Ovary (tissue), 10 donors: ENCODE measurements at places on chromosomes 3 and 15. TPM values are rescaled to one million over a fixed set of nuclear protein-coding genes. Genes with fewer than 3 reads are reported as not detected.

TICRR gene
- total RNA-seq: 0.25 TPM

- no peak overlapping the region for H3K4me3 ChIP-seq
- no peak for DNase-seq
- peaks cover 9% of the 10 kb centered on the region for H3K4me1 ChIP-seq
- no peaks in the 10 kb centered on the region for H3K36me3 ChIP-seq
These were observed 102.9 kb downstream of the SRGAP3 start for GRCh38 chr3:9146367-9147071.

LTK gene
- not detected for total RNA-seq

NEK10 gene
- total RNA-seq: 1.6 TPM

DNA sequence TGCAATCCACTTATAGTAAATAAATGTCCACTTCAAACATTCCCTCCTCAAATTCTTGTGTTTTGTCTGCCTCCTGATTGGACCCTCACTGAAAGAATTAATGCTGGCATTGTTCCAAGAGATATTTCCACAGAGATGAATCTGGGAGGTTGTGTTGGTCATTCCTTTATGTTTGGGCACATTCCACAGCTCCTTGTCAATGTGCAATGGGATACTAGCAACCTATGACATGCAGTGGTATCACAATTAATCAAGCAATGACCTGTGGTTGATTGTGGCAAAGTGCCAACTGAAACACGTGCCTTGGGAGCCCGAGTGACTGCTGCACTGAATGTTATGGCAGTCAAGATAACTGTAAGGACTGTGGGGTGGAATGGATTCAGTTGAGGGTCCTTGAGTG is 55.0 kb upstream of the SNRPN start:
- no peaks in the 10 kb centered on the region for H3K36me3 ChIP-seq
- no peaks in the 10 kb centered on the region for H3K27me3 ChIP-seq
- H3K4me1 ChIP-seq: peaks cover 1% of the 10 kb centered on the region
- H3K27ac ChIP-seq: no peak overlapping the region

GRCh38 chr3:2465842-2466241 is 367.2 kb downstream of the CNTN4 start:
- no peak for DNase-seq
- H3K4me1 ChIP-seq: no peaks in the 10 kb centered on the region
- no peaks in the 10 kb centered on the region for H3K36me3 ChIP-seq
- no peaks in the 10 kb centered on the region for H3K27me3 ChIP-seq
- no peak overlapping the region for H3K27ac ChIP-seq

- no peaks in the 10 kb centered on the region for H3K4me1 ChIP-seq
- H3K27me3 ChIP-seq: no peaks in the 10 kb centered on the region
- no peak within 1 kb of the TSS for H3K27ac ChIP-seq
- H3K36me3 ChIP-seq: no peaks in the 10 kb centered on the region
These were observed at the start of gene MGLL for GRCh38 chr3:127822041-127822681. MGLL (minus strand) TSS chr3:127822515; CDS start chr3:127822318, 197 bp downstream.

- no peaks in the 10 kb centered on the region for H3K36me3 ChIP-seq
- no peaks in the 10 kb centered on the region for H3K4me1 ChIP-seq
- no peaks in the 10 kb centered on the region for H3K27me3 ChIP-seq
- H3K27ac ChIP-seq: no peak overlapping the region
- no peak for DNase-seq
These were observed 62.8 kb upstream of the PPARG start for GRCh38 chr3:12226031-12226430.

- no peaks in the 10 kb centered on the region for H3K4me1 ChIP-seq
- DNase-seq: no peak
- H3K27ac ChIP-seq: no peak overlapping the region
- no peaks in the 10 kb centered on the region for H3K36me3 ChIP-seq
- no peaks in the 10 kb centered on the region for H3K27me3 ChIP-seq
These were observed 521.8 kb upstream of the CNTN3 start for GRCh38 chr3:75136100-75136897.

- no peaks in the 10 kb centered on the region for H3K27me3 ChIP-seq
- no peak for DNase-seq
- H3K4me1 ChIP-seq: no peaks in the 10 kb centered on the region
- H3K36me3 ChIP-seq: no peaks in the 10 kb centered on the region
These were observed 2.3 kb upstream of the DNAJB8 start for GRCh38 chr3:128468791-128469527.

- H3K4me1 ChIP-seq: no peaks in the 10 kb centered on the region
- no peak for DNase-seq
- H3K27ac ChIP-seq: no peak overlapping the region
- no peaks in the 10 kb centered on the region for H3K27me3 ChIP-seq
- H3K4me3 ChIP-seq: no peak overlapping the region
These were observed 8.5 kb upstream of the PHLDB2 start for GRCh38 chr3:111850537-111850936.

DNA sequence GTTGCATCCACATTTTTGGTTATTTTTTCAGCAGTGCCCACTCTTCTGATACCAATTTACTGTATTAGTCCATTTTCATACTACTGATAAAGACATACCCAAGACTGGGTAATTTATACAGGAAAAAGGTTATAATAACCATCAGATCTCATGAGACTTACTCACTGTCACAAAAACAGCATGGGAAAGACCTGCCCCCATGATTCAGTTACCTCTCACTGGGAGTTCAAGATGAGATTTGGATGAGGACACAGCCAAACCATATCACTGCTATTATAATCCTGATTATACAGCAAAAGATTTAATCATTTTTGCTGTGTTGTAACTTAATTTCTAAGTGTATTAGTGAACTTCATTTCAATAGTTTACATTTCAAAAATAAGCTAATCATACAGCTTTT is 6.6 kb downstream of the ZBED2 start:
- no peaks in the 10 kb centered on the region for H3K27me3 ChIP-seq
- H3K4me3 ChIP-seq: no peak overlapping the region

GRCh38 chr15:76968306-76968705 is 26.6 kb upstream of the PSTPIP1 start:
- peaks cover 12% of the 10 kb centered on the region for H3K4me1 ChIP-seq
- H3K4me3 ChIP-seq: no peak overlapping the region

GRCh38 chr15:70823196-70823595 is 30.8 kb downstream of the LARP6 start:
- no peak for DNase-seq
- H3K36me3 ChIP-seq: no peaks in the 10 kb centered on the region
- H3K4me1 ChIP-seq: no peaks in the 10 kb centered on the region

DPPA2 gene
- total RNA-seq: not detected

SOX14 gene
- not detected for total RNA-seq

GRCh38 chr3:66671291-66671690 is 170.5 kb upstream of the LRIG1 start:
- H3K27me3 ChIP-seq: no peaks in the 10 kb centered on the region
- no peaks in the 10 kb centered on the region for H3K36me3 ChIP-seq
- no peak overlapping the region for H3K27ac ChIP-seq
- H3K4me1 ChIP-seq: no peaks in the 10 kb centered on the region

DNA sequence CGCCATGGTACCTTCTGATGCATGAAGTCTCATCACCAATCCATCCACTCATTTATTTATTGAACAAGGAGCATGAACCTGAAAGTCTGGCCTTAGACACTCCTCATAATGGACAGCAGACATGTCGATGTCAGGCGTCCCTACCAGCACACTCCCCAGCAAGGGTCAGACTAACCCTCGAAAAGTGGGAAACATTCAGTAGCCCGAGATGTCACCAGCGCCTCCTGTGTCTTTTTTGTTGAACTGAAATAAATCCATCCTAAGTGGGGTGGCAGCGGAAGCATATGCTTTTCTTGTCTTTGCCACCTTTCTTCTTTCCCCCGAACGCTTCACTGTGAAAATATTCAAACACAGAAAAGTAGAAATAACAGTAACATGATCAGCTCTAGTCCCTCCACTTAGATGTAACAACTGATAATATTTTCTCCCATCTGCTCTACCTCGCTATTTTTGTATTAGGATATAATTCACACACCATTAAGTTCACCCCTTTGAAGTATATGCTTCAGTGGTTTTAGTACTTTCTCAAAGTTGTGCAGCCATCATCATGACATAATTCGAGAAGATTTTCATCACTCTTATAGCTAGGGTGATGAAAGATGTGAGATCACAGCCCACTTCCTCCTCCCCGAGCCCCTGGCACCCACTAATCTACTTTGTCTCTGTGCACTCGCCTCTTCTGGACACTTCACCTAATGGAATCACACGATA is 121.6 kb downstream of the ADAMTS17 start:
- H3K27ac ChIP-seq: no peak overlapping the region
- no peak overlapping the region for H3K4me3 ChIP-seq
- no peaks in the 10 kb centered on the region for H3K36me3 ChIP-seq
- peaks cover 11% of the 10 kb centered on the region for H3K4me1 ChIP-seq

DNA sequence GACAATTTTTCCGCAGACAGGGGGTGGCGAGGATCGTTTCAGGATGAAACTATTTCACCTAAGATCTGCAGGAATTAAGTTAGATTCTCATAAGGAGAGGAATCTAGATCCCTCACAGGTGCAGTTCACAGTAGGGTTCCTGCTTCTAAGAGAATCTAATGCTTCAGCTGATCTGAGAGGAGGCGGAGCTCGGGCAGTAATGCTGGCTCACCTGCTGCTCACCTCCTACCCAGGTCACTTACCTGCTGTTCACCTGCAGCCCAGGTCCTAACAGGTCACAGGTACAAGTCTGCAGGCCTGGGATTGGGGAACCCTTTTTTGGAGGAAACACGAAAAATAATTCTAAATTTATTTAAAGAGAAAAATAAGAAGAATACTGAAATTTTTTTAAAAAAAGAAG is 406.8 kb downstream of the MCTP2 start:
- no peak overlapping the region for H3K27ac ChIP-seq
- no peak overlapping the region for H3K4me3 ChIP-seq
- no peak for DNase-seq
- H3K4me1 ChIP-seq: no peaks in the 10 kb centered on the region
- no peaks in the 10 kb centered on the region for H3K27me3 ChIP-seq

GRCh38 chr3:15645246-15645645 is 43.7 kb downstream of the BTD start:
- no peak overlapping the region for H3K27ac ChIP-seq
- DNase-seq: no peak
- H3K4me1 ChIP-seq: peaks cover 5% of the 10 kb centered on the region

POU1F1 gene
- not detected for total RNA-seq

DNA sequence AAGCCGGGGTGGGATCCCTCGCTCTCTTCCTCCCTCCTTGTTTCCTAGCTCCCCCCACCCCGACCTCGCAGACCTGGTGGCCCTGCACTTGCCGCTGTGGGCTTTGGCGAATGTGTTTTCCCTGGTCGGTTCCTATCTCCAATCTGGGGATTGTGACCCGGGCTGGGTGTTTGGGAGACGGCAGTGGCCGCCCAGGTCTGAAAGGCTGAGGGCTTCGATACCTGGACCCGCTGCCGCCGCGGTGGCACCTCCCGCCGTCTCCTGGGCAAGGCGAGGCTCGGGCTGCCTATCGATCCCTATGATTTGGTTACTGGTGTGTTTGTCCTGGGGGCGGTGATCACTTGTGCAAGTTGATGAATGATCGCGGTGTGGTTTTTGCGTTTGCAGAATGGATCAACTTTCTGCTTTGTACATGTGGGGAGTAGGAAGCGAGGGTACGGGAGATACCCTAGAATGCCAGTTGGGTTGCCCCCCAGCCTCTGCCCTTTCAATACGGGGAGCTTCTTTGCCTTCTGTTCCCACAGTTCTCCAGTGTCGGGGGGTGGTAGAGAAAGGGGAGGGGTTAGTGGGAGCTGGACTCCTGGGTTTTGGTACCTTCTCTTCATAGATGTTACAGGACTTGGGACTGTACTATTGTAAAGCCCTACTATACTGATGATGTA is 3.0 kb downstream of the BBX start:
- peak; percentile 36 for DNase-seq
- H3K36me3 ChIP-seq: no peaks in the 10 kb centered on the region
- peak overlapping the region; percentile 86 for H3K27ac ChIP-seq
- H3K4me3 ChIP-seq: peak overlapping the region; percentile 61

DNA sequence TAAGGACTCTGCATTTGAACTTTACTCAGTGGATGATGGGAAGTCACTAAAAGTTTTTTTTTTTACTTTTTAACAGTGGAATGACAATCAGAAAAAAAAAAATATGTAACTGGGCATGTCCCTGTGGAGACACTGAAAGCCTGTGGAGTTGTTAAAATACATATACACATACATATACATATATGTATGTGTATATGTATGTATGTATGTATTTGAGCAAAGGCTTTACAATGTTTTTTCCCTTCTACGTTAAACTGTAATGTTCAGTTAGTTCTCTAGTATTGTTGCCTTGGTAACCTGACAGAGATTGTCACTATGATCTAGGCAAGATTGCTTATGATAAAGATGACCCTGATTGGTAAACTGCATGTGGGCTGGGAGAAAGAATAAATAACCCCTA is 30.3 kb downstream of the NSUN3 start:
- H3K27ac ChIP-seq: no peak overlapping the region
- H3K4me3 ChIP-seq: no peak overlapping the region
- H3K27me3 ChIP-seq: no peaks in the 10 kb centered on the region
- DNase-seq: no peak
- no peaks in the 10 kb centered on the region for H3K4me1 ChIP-seq

DNA sequence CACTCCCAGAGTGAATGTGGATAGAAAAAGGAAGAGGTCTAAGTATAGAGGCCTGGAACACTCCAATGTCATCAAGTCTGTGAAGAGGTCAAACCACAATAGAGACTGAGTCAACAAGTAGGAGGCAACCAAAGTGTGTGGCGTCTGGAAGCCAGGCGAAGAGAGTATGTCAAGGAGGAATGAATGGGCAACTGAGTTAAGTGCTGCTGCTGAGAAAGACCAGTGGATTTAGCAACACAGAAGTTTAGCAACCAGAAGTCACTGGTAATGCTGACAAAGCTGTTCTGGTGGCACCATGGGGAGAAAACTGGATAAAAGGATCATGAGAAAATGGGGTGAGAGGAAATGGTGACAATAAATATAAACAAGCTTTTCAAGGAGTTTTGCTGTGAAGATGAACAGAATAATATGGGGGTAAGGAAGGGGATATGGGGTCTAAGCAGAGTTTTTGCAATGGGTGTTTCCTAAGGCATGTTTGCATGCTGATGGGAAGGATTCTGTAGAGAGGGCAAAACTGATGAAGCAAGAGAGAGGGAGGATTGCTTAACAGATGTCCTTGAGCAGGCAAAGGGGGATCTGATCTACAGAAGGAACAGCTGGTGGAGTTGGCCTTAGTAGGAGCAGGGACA is 38.4 kb downstream of the PCOLCE2 start:
- H3K4me1 ChIP-seq: peaks cover 5% of the 10 kb centered on the region
- no peaks in the 10 kb centered on the region for H3K27me3 ChIP-seq
- no peaks in the 10 kb centered on the region for H3K36me3 ChIP-seq
- H3K27ac ChIP-seq: no peak overlapping the region
- no peak for DNase-seq

- peaks cover 5% of the 10 kb centered on the region for H3K4me1 ChIP-seq
- H3K27me3 ChIP-seq: no peaks in the 10 kb centered on the region
- no peak overlapping the region for H3K27ac ChIP-seq
- H3K36me3 ChIP-seq: no peaks in the 10 kb centered on the region
- DNase-seq: no peak
- no peak overlapping the region for H3K4me3 ChIP-seq
These were observed 55.2 kb downstream of the MGLL start for GRCh38 chr3:127767126-127767525.

SOX2 gene
- total RNA-seq: 0.57 TPM
